Esophagus squamous epithelium (tissue), 5 donors: ENCODE measurements at places on chromosomes 16 and 17.
A peak's percentile ranks its signal among the peaks of the same experiment; 100 is the strongest.

DNA sequence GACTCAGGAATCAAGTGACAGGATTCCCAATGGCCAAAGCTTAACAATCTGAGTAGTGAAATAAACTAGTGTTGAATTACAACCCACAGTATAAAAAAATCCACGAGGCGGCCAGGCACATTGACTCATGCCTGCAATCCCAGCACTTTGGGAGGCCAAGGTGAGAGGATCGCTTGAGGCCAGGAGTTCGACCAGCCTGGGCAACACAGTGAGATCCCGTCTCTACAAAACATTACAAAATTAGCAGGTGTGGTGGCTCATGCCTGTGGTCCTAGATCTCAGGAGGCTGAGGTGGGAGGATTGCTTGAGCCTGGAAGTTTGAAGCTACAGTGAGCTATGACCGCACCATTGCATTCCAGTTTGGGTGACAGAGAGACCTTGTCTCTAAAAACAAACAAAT lies 133.8 kb downstream of the CPPED1 start:
- H3K27me3 ChIP-seq, result no peaks in the 10 kb centered on the region
- DNase-seq, result no peak
- no peaks in the 10 kb centered on the region for H3K4me1 ChIP-seq
- no peaks in the 10 kb centered on the region for H3K36me3 ChIP-seq
- no peak overlapping the region for H3K27ac ChIP-seq
- no peak overlapping the region for H3K4me3 ChIP-seq

- peaks cover 25% of the 10 kb centered on the region for H3K36me3 ChIP-seq
- H3K27me3 ChIP-seq, result no peaks in the 10 kb centered on the region
- peak overlapping the region; percentile 79 for H3K27ac ChIP-seq
- H3K4me1 ChIP-seq, result peaks cover 60% of the 10 kb centered on the region
- peak overlapping the region; percentile 37 for H3K4me3 ChIP-seq
Observed at GRCh38 chr16:2148714-2149629, 547 bp downstream of the RAB26 start.

GRCh38 chr16:89037261-89038152 lies 56.1 kb upstream of the ACSF3 start:
- H3K4me1 ChIP-seq, result no peaks in the 10 kb centered on the region
- no peaks in the 10 kb centered on the region for H3K27me3 ChIP-seq
- no peaks in the 10 kb centered on the region for H3K36me3 ChIP-seq
- DNase-seq, result no peak
- H3K4me3 ChIP-seq, result no peak overlapping the region

GRCh38 chr16:30567160-30567990 lies 4.1 kb downstream of the ZNF688 start:
- no peaks in the 10 kb centered on the region for H3K36me3 ChIP-seq
- DNase-seq, result no peak
- no peaks in the 10 kb centered on the region for H3K27me3 ChIP-seq
- H3K4me3 ChIP-seq, result no peak overlapping the region
- H3K27ac ChIP-seq, result peak overlapping the region; percentile 65
- H3K4me1 ChIP-seq, result peaks cover 47% of the 10 kb centered on the region

- no peak for DNase-seq
- peaks cover 27% of the 10 kb centered on the region for H3K36me3 ChIP-seq
- no peak overlapping the region for H3K4me3 ChIP-seq
- no peaks in the 10 kb centered on the region for H3K4me1 ChIP-seq
Observed at GRCh38 chr16:89135971-89136765, 35.4 kb upstream of the CDH15 start.

DNA sequence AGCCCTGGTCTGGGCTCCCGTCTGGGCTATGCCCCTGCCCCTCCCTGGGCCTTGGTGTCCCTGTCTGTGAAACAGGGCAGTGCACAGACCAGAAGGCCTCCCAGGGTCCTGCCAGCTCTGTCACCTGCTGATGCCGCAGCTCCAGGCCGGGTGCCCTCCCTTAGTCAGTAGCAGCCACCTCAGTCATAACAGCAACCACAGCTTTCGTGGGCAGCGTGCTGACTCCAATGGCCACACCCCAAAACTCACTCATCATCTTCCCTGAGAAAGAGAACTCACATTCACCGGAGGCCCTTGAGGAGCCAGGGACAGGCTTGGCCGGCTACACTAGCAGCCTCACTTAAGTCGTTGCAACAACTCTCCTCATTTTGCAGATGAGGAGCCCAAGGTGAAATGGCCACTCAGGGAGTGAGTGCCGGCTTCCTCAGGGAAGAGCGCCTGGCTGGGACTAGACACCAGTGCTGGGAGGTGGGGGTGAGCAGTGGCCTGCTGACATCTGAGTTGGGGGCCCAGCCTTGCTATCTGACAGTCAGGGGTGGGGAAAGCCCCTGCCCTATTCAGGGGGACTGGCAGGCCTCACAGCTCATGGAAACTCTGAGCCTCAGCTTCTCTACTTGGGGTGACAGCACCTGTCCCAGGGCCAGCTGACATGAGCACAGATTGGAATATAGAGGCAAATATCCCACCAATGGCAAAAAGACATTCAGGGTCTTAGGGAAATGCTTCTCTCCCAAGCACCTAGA lies 22.6 kb downstream of the SLC5A10 start:
- H3K4me3 ChIP-seq, result no peak overlapping the region
- DNase-seq, result no peak
- H3K36me3 ChIP-seq, result peaks cover 20% of the 10 kb centered on the region
- H3K4me1 ChIP-seq, result peaks cover 14% of the 10 kb centered on the region
- no peaks in the 10 kb centered on the region for H3K27me3 ChIP-seq
- peak overlapping the region; percentile 76 for H3K27ac ChIP-seq

- H3K4me1 ChIP-seq, result no peaks in the 10 kb centered on the region
- H3K36me3 ChIP-seq, result no peaks in the 10 kb centered on the region
- DNase-seq, result no peak
- H3K27ac ChIP-seq, result no peak overlapping the region
Observed at GRCh38 chr17:30218799-30219198, 16.7 kb downstream of the SLC6A4 start.

DNA sequence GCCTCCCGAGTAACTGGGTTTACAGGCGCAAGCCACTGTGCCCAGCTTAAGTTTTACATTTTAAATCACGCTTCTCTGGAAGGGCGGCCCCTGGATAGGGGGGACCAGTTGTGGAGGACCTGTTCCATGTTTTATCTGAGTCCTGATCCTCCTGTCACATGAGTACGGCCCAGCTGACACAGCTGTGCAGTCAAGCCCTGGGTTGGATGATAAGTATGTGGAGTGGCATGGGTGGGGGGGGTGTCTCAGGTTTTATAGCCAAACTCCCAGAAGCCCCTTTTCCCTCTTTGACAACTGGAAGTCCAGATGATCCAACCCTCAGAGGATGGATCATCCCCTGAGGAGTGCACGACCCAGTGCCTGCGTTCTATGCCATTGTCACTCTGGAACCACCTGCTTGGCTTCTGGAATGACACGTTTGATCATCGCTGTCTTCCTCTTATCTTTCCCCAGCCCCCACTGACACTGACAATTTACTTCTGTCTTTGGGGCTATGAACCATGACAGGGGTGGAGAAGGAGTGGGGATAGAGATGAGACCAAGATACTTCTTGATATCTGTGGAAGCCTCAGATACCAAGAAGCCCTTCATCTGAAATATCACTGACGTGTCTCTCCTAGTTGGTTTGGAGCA lies 191.2 kb downstream of the MSI2 start:
- no peaks in the 10 kb centered on the region for H3K27me3 ChIP-seq
- H3K27ac ChIP-seq, result no peak overlapping the region
- peaks cover 23% of the 10 kb centered on the region for H3K4me1 ChIP-seq
- DNase-seq, result no peak
- H3K4me3 ChIP-seq, result no peak overlapping the region

DNA sequence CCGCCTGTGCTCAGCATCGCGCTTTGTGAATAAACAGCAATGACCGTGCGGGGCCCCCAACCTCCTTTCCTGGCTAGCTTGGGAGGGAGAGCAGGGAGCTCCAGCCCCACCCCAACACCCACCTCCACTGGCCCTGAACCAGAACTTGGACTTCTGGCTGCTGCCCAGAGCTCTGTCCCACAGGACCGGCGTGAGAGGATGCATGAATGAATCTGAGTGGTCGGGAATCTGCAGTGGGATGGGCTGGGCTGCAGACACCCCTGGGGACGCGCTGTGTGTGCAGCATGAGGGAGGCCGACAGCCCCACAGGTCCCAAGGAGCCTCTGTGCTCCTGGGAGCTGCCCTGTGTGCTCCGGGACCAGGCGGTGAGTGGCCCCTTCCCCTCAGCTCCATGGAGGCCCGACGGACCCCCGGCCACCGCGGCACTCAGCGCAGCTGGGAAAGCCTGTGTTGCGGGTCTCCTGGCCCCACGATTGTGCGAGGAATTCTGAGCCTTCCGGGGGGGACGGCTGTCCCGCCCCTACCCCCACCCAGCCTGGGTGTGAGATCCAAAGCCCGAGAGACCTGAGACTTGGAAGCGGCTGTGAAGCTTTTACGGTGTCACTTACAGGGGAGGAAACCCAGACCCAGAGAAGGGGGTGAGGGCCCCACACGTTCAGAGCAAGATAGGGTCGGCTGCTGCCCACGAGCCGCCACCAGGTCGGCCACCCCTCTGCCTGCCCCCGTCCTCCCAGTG lies 5.4 kb downstream of the PIEZO1 start:
- peaks cover 67% of the 10 kb centered on the region for H3K4me1 ChIP-seq
- DNase-seq, result no peak
- no peaks in the 10 kb centered on the region for H3K27me3 ChIP-seq
- H3K4me3 ChIP-seq, result peak overlapping the region; percentile 16
- peak overlapping the region; percentile 94 for H3K27ac ChIP-seq
- no peaks in the 10 kb centered on the region for H3K36me3 ChIP-seq

DNA sequence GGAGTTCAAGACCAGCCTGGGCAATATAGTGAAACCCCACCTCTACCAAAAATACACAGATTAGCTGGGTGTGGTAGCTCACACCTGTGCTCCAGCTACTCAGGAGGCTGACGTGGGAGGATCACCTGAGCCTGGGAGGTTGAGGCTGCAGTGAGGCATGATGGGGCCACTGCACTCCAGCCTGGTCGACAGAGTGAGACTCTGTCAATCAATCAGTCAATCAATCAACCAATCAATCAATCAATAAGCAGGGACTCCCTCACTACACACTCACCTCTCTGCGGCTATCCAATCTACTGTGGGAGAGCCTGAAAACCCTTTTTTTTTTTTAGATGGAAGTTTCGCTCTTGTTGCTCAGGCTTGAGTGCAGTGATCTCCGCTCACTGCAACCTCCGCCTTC lies 31.6 kb downstream of the CPSF4L start:
- no peaks in the 10 kb centered on the region for H3K27me3 ChIP-seq
- H3K4me3 ChIP-seq, result no peak overlapping the region
- H3K27ac ChIP-seq, result peak overlapping the region; percentile 41
- DNase-seq, result no peak
- peaks cover 5% of the 10 kb centered on the region for H3K36me3 ChIP-seq

DNA sequence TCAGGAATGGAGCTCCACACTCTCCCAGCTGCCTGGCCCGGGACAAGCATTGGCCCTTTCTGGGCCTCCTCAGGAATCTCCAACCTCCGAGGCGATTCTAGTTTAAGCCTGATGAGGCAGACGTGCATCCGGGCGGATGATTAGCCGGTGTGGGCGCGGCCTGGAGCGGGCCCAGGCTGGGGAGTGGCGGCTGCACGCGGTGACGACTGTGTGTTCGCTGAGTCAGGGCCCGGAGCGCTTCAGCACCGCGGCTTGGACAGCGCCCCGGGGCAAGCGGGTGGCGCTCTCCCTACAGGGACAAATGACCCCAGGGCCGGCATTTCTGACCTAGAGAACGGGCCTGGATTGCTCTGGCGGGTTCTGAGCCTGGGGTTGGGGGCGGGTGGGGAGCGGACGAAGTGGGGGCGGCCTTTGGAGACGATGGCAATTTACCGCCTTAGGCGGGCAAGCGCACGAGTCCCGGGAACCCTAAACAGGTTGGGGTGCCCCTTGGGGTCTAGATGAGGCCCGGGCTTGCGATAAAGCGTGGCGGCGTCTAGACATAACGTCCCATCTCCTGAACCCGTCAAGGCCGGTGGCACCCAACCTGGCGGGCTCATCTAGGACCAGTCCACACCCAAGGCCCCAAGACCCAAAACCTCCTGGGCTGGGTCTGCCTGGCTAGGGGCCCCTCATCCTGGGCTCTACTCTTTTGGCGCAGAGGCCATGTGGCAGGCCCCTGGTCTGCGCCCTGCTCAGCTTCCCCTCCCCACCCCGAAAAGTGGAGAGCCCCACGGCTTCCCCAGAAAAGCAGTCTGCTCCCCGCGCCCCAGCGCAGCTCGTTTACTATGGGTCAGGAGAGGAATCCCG lies 22.3 kb upstream of the ZNHIT3 start:
- peaks cover 90% of the 10 kb centered on the region for H3K27me3 ChIP-seq
- H3K36me3 ChIP-seq, result no peaks in the 10 kb centered on the region
- no peak overlapping the region for H3K27ac ChIP-seq
- no peak for DNase-seq
- H3K4me3 ChIP-seq, result no peak overlapping the region

DNA sequence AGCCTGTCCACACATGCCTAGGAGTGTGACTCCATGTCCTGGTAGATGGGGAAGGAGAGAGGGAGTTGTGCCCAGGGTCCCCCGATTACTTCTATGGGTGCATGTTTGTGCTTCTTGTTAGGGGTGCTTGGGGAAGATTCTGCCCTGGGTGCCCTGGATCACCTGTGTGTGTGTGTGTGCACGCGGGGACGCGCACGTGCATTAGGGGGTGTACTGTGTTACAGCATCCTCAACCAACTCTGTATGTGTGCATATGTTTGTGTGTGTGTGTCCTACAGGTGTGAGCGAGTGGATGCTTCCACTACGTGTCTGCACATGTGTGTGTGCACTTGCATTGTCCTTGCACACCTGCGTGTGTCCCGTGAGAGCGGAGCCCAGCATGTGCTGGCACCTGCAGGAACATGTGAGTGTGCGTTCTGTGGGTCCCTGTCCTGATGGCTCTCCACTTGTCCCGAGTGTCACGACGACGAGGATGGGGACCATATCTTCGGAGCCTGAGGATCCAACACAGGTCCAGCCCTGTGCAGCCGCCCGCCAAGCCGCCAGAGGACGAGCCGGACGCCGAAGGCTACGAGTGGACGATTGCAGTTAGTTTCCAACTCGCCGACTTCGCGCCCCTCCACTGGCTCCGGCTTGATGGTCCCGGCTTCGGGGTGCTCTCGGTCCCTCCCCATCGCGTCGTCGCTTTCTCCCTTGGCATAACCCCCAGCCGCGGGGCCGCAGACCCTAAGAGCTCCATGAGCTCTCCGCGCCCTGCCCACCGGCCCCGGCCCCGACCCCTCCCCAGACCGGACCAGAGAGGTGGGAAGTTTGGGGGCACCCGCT lies 6.0 kb upstream of the TBC1D3B start:
- H3K27ac ChIP-seq, result peak overlapping the region; percentile 71
- no peak for DNase-seq
- peaks cover 18% of the 10 kb centered on the region for H3K4me1 ChIP-seq
- H3K36me3 ChIP-seq, result no peaks in the 10 kb centered on the region
- H3K27me3 ChIP-seq, result peaks cover 7% of the 10 kb centered on the region
- H3K4me3 ChIP-seq, result peak overlapping the region; percentile 26
